Head of caudate nucleus (tissue), 42 donors: ENCODE measurements at places on chromosomes 11 and 22.
A peak's percentile ranks its signal among the peaks of the same experiment; 100 is the strongest.

DNA sequence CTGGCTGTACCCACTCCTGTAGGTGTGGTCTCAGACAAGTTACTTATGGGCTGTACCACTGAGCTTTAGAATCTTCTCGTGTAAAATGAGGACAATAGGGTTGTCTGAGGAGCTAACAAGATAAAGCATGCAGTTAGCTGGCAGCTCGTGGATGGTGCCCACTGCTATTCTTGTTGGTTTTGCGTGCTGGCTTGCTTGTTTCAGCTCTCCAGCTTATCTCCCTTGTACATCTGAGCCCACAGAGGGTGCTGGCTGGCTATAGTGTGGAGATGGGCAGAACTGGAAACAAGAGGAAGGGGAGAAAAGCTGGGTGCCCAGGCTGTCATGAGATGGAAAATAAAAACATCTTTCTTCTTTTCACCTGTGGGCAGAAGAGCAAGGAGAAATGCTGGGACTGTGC lies 46.5 kb upstream of the GALNT18 start:
- DNase-seq: no peak

DNA sequence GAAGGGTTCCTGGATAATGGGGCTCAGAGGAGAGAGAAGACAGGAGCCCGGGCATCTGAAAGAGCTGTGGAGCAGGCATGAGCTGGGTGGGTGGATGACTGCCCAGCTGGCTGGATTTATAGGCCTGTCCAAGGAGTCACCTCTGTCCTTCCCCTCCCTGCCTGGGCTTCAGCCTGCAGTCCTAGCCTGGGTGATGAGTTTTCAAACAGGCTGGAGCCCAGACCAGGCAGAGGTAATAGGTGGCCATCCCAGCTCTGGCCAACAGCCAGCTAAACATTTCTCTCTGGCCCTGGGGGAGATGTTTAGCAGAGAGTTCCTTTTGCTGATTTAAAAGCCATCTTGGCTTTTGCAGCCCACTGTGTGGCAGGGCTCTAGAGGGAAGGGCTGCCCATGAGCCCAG lies 5.4 kb downstream of the C11orf96 start:
- DNase-seq: no peak

GRCh38 chr11:87743007-87743406 lies 432.2 kb downstream of the RAB38 start:
- DNase-seq: peak; percentile 47

GRCh38 chr11:12288212-12288930 lies 89.0 kb upstream of the PARVA start:
- peak; percentile 83 for DNase-seq

DNA sequence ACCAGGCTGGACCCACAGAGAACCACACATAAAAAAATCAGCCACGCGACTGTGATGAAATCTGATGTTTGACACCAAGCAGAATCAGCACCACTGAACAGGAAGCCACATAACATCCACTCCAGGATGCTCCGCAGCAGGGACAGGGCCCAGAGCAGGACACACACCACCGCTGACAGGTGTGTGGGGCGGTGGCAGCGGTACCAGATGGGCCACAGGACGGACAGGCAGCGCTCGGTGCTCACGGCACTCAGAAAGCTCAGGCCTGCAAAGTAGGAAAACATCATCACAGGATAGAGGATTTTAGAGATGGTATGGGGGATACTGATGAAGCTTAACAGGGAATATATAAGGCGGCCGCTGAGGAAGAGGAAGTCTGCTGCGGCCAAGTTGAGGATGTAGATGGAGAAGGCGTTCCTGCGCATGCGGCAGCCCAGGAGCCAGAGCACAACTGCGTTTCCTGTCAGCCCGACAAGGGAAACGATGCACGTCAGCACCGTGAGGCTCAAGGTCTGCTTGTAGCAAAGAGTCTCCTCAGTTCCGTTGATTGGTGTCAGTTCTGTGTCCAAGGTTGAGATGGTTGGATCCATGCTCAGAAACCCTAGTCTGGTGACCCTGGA lies 4.9 kb downstream of the MRGPRX1 start:
- no peak for DNase-seq

DNA sequence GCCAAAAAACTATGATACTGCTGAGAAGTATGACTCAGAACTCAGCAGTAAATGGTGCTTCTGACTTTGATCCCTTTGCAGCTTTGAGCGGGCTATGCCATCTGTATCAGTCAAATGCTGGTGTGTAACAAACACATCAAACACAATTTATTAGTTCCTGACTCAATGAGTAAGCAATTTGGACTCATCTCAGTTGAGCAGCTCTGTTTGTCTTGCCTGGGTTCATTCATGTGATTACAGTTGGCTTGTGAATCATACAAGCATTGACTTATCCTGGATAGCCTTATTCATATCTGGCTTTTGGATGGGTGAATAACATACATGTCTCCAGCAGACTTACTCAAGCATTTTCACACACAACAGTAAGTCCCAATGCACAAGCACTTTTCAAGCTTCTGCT lies 858.8 kb downstream of the METTL15 start:
- DNase-seq: no peak

GRCh38 chr11:119223856-119224255 lies 17.7 kb downstream of the CBL start:
- DNase-seq: no peak

- no peak for DNase-seq
Observed at GRCh38 chr22:24005201-24005600, at the start of gene GSTT4. Gene GSTT4, minus strand, starts transcription at chr22:24005453. Its CDS starts 97 bp downstream, at chr22:24005356.

DNA sequence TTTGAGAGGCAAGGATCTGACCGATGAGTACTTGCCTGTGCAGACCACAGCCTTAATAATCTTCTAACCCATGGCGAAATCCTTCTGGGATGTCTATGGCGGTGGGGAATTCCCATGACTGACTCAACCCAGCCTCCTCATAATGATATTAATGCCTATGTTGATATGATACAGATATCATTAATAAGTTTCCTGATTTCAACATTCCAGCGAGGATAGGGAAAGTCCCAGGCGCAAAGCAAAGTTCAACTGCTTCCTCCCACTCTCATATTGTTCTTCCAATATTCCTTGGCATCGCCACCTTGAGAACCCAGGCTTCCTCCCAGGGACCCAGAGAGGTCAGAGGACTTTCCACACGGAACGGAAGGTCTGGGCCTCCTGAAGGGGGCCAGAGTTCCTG lies 110.3 kb upstream of the TMEM45B start:
- DNase-seq: no peak

DNA sequence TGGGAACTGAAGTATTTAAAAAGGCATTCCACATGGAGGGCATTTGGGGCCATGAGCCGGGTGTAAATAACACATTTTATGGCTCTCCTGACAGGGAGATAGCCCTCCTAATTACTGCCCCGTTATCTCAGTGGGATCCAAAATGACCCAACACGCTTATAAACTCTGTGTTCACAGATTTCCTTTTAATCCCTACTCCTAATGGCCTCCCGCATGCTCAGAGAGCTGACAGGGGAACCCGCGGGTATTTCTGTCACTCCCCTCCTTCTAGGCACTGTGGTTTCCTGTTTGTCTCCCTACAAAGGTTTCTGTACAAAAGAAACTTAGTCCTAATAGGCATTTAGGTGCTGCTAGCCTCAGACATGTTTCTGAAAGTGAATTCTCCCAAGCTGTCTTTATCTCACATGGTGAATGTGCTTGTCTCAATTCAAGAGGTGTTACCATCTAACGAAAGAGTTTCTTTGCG lies 202.8 kb upstream of the SEZ6L start:
- no peak for DNase-seq

DNA sequence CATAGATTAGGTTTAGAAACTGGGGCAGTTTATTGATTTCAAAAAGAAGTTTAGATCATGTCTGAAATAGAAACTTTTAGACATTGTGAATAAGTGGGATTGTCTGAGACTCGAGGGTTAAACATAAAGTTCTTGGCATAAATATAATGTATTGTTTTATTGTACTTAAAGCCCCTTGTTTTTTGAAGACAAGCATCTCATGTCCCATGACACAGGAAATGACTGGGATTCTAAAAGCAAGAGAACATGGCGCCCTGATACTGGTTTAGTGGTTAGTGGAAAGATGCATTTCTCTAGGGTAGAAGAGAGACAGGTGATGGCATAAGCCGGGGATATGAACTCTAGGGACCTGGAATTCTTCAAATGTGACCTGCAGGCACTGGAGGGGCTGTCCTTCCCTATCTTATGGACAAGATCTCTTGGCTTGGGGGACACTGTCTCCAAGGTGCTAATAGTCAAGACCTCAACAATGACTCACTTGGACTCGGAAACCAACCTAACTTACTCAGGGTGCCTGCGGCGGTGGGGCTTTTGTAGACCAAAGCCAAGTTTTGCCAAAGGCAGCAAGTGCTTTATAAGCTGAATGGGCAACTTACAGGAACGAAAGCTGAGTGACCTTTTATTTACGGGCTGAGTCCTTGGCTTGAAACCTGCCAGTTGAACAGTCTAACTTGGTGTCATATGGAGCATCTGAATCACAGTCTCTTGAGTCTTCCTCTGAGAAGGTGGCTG lies 48.2 kb downstream of the UBASH3B start:
- DNase-seq: no peak

DNA sequence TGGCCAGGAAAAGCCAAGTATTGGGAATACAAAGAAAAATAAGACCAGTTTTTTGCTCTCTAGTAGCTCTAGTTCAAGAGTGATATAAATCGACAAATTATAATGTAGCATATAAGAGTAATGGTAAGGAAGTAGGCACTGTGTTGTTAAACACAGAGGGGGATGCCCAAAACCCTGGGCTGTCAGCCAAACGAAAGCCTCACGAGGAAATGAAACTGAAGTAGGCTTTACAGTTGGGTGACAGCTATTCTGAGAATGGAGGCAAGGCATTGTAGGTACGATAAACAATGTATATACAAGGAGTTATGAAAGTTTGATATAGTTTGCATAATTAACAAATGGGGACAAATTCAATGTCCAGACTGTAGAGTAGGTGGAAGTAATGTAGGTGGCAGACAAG lies 176.4 kb downstream of the FAM181B start:
- peak; percentile 33 for DNase-seq

- no peak for DNase-seq
Observed at GRCh38 chr11:122879785-122880184, 2.8 kb upstream of the JHY start.

GRCh38 chr22:17876306-17876831 lies 102.1 kb upstream of the BID start:
- DNase-seq: no peak

DNA sequence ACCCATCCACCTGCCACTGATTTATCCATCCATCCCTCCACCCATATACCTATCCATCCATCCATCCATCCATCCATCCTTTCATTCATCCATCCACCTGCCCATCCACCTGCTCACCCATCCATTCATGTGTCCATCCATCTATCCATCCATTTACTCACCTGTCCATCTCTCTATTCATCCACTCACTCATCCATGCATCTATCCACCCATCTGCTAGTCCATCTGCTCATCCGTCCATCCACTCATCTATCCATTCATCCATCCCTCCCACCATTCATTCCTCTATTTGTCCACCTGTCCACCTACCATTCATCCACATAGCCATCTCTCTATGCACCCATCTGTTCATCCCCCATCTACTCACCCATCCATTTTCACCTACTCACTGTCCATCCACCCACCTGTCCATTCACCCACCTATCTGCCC lies 48.6 kb upstream of the CCDC188 start:
- DNase-seq: no peak

GRCh38 chr11:102655547-102655946 lies 30.4 kb upstream of the MMP20 start:
- DNase-seq: no peak

- DNase-seq: no peak
Observed at GRCh38 chr11:132072044-132072857, 701.8 kb downstream of the NTM start.
